Stimulated activated CD8-positive, alpha-beta memory T cell treated with anti-CD3 and anti-CD28 coated beads, Interleukin-15, amount 100 ng/mL, for 48 hours (primary cell): ENCODE measurements at places on chromosomes 16 and 17.
A peak's percentile ranks its signal among the peaks of the same experiment; 100 is the strongest.

DNA sequence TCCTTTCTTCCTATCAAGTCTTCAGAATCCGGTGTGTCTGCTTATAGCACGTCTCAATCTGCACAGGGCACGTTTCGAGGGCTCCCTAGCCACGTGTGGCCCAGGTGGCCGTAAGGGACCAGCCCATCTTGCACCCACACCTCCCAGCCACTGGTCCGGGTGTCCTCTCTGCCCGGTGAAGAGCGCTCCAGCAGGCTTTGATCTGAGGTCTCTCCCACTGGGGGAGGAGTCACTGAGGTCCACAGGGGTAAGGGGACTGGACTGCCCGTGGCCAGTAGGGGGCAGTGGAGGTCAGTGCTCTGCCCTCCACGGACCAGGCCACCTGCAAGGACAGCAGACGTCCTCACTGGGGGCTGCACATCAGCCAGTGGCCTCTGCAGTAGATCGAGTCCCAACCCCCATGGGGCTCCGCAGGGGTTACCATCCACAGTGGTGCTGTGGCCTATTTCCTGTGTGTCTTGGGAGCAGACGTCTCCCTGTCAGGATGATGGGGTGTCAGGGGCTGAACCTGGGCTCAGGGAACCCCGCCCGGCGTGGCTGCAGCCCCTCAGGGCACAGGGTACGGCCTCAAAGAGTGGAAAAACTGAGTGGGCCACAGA, 204.1 kb upstream of the CIBAR2 start:
- no peak for DNase-seq

DNA sequence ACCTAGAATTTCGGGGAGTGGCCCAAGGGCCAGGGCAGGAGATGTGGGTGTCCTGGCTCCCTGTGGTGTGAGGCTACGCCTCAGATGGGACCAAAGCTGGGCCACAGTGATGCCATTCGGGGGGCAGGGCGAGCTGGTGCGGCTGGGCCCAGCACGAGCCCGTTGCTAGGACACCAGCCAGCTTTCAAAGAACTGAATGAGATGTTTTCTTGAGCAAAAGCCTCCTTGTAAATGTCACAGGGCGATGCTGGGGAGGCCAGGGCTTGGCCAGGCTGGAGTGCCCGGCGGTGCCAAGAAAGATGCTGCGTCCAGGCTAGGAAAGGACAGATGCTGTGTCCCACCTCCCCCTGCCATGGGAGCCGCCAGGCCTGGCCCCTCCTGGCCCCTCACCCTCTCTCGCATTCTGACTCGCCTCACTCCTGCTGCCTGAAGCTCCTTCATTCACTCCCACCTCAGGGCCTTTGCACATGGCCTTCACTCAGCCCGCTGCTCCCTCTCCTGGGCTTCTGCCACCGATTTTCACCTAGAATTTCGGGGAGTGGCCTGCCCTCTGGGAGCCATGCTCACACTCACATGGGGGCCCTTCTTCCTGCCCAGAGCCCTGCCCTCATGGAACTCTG, 39.1 kb downstream of the CPNE2 start:
- DNase-seq: no peak

GRCh38 chr16:75761108-75761507, 34.8 kb upstream of the CPHXL start:
- DNase-seq: no peak

GRCh38 chr17:16040710-16041251, 41.2 kb downstream of the TTC19 start:
- no peak for DNase-seq

GRCh38 chr16:74902161-74902560, 82.8 kb downstream of the WDR59 start:
- DNase-seq: no peak

DNA sequence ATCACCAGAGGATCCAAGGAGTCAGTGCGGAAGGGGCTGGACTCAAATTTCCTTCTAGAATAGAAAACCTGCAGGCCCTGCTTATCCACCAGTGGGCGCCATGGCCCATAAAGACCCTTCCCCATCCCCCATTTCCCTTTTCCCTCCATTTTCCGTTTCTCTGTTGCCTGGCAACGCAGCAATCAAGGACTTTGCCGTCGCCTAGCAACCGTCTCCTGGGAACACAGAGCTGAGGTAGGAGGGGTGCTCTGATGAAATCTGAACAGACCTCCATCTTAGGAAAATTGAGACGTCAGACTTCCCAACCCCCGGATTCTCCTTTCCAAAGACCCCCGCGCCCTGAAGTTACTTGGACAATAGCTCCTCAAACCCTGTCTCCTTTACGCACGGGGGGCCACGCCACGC, 5.7 kb downstream of the DLG4 start:
- no peak for DNase-seq

DNA sequence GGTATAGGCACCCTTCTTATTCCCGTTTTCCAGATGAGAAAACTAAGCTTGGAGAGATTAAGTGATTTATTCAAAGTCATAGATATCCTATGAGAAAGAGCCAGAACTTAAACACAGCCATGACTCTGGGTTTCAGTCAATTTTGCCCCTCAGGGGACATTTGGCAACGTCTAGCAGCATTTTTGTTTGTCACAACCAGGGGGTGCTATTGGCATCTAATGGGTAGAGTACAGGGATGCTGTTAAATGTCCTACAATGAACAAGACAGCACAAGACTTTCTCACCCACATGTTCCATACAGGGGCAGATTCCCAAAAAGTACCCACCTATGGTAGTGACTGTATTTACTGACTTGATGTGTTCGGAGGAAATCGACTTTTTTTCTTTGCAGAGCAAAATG, 4.8 kb upstream of the SHISA9 start:
- DNase-seq: no peak

DNA sequence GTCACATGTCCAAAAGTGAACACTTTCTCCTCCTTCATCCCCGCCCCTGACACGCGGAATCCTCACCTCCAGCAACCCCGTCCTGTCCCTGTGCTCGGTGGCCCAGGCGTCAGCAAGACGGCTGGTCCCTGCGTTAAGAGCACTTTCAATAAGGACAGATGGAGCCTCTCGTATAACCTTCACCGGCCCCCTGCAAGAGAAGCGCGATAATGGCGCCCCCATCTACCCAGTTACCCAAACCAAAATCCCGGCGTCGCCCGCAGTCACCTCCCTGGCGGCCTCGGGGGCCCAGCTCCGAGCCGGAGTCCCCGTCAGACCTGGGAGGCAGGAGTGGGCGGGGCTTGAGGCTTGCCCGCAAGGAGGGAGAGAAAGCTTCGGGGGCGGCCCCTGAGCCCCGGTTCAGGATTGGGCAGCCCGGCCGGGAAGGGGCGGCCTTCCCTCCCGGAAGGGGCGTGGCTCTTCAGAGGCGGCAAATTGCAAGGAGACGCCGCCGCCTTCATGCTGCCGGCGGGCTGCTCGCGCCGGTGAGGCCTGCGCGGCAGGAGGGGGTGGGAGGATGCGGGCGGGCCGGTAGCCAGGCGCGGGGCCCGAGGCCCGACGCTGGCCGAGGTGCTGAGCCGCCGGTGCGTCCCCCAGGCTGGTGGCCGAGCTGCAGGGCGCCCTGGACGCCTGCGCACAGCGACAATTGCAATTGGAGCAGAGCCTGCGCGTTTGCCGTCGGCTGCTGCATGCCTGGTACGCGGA, at the start of gene TEDC2:
TEDC2 (plus strand) TSS at position 463 of the 744 bp plus-strand sequence; CDS start at position 499, 36 bp downstream.
- DNase-seq: peak; percentile 98

DNA sequence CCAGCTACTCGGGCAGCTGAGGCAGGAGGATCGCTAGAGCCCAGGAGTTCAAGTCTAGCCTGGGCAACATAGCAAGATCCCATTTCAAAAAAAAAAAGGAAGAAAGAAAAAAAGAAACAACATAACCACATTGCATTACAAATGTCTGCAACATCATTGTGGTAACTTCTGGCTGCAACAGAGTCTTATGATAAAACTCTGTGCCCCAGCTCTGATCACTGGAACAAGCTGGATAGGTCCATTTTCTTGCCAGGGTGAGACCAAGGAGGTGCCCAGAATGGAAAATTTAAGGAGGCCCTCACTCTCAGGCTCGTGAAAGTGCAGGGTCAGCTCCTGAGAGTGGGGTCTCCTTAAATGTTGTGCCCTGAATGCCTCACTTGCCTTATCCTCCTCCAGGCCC, 37.8 kb upstream of the KDM8 start:
- no peak for DNase-seq

GRCh38 chr16:78628461-78629045, 529.1 kb downstream of the WWOX start:
- no peak for DNase-seq

- DNase-seq: no peak
Measured at GRCh38 chr17:46178550-46179214, 14.5 kb downstream of the KANSL1 start.

DNA sequence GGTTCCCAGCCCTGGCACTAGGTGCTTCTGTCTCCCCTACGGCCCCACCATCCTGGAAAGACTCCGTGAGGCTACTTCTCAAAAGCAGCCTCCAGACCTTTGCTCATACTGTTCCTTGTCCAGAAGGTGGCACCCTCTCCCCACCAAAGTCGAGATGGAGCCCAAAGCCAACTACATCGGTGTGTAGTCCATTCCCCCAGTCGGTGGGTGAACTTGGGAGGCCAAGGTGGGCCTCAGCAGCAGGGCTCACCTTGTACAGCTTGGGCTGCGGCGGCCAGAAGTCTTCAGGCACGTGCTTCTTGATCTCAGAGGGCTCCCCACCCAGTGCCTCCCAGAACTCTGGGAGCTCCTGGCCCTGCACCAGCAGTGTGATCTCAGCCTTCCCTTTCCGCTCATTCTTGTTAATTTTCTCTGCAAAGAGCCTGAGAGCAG, 10.2 kb downstream of the FLII start:
- DNase-seq: no peak

- DNase-seq: peak; percentile 32
Measured at GRCh38 chr16:10765772-10766171, 22.1 kb downstream of the NUBP1 start.

- no peak for DNase-seq
Measured at GRCh38 chr16:72884037-72884436, 163.9 kb downstream of the ZFHX3 start.

GRCh38 chr17:65679165-65679845, 117.9 kb upstream of the AXIN2 start:
- DNase-seq: no peak

DNA sequence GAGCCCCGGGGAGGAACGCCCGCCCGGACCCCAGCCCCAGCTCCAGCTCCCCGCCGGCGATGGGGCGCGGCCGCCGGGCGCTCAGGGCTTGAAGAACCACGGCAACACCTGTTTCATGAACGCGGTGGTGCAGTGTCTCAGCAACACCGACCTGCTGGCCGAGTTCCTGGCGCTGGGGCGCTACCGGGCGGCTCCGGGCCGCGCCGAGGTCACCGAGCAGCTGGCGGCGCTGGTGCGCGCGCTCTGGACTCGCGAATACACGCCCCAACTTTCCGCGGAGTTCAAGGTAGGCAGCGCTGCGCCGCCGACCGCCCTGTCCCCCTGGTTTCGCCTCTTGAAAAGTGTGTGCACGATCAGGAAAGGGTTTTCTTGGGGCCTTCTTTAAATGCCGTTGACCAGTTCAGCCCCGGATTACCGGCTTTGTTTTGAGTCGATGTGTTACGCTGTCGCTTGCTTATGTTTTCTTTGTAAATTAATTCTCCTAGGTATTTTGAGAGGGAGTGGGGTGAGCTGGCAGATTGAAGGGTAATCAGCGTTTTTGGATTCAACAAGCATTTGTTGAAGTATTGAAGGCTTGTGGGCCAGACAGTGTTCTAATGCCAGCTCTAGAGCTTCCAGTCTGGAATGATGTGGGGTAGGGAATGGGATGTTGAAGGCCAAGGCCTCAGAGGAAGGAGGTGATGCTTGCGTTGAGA, 681 bp downstream of the USP43 start:
- peak; percentile 18 for DNase-seq

DNA sequence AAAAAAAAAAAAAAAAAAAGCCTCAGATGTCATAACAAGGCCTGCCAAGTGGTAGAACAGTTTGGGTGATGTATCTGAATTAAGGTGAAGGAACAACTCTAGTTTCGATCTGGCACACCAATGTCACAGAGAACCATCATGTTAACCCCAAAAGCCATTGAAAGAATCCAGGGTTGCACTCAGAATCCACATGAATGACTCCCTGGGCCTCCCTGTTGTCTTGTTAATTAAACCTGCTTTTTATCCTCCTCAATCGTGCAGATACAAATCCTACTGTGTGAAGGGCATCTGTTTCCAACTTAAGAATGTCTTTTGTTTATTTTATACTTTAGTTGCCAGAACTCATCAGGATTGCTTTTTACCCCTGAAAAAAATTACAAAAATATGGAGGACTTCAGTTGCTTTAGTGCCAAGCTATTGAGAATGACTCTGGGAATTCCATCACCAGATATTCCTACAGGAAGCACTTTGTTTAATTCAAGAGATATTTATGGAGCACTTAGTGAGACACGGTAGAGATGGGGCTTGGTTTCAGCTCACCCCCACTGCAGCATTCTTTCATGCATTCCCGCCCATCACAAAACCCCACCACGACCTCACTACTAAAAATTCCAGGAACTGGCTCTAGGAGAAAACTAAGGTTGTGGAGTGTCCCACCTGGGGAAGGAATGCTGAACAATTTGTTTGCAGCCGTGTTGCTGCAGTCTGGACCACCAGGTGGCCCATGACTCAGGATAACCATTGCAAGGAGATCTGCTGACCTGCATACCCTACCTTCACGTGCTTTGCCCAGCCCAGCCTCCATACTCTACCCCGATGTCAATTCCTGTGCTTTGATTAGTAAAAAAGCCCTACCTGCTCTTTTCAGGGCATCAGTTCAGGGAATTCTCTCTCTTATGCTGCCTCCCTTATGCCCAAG, 63.8 kb upstream of the GPRC5B start:
- DNase-seq: no peak

DNA sequence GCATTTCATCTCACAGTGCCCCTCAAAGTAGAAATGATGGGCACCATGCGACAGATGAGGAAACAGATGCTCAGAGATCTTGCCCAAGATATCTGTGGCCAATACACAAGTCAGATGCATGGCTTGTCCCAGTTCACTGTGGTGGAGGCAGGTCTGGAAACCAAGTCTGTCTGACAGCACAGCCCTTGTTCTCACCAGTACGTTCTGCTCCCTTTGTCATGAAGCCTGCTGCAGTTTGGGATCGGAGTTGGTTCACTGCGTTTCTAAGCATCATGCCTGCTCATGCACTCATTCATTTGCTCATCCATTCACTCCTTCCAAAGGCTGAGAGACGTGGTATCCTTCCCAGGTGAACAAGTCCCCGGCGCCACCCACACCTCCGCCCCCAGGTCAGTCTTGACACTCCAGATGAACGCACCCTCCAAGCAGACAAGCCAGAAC, 27.2 kb upstream of the MEAK7 start:
- no peak for DNase-seq

GRCh38 chr16:16120382-16121184, 102.7 kb downstream of the ABCC6 start:
- no peak for DNase-seq

GRCh38 chr16:85616607-85617321, 3.6 kb downstream of the GSE1 start:
- DNase-seq: peak; percentile 29

DNA sequence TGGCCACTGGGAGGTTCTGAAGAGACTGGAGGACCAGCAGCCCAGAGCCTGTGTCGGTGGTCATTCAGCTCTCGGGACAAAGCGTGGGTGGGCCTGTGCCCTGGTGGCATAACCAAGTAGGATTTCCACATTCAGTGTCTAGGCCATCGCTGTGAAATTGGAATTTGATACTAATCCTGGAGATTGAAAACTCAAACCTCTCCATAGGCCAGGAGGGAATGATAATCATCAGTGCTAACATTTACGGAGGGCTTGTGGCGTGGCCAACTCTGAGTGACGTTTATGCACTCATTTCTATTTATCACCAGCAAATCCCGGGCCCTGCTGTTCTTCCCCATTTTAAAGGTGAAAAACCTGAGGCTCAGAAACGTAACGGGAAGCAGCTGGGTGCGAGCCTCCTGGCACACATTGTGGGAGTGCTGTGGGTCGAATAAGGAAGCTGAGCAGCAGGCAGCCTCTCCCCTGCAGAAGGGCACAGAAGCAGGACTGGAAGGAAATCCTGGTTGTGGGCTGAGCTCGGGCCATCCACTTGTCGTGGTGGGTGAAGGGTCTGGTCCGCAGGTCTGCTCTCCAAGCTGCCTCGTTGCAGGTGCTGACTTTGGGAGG, 33.1 kb downstream of the RAI1 start:
- DNase-seq: no peak
